Smooth muscle cell of bladder (primary cell): ENCODE measurements at places on chromosomes 1 and 21. TPM values are rescaled to one million over a fixed set of nuclear protein-coding genes. Genes with fewer than 3 reads are reported as not detected.

The CA6 gene
- not detected in 2 replicates for total RNA-seq

The FUCA1 gene
- 5.6 and 9.0 TPM in 2 replicates for total RNA-seq

The RNU1-3 gene
- total RNA-seq = 3,030 and 4,050 TPM in 2 replicates

The SERTAD4 gene
- total RNA-seq = 0.43 and 0.46 TPM in 2 replicates

The NR1I3 gene
- not detected in 2 replicates for total RNA-seq

The DDR2 gene
- 131 and 155 TPM in 2 replicates for total RNA-seq

The C8A gene
- total RNA-seq = not detected in 2 replicates

The F13B gene
- not detected in 2 replicates for total RNA-seq

The RXFP4 gene
- not detected in 2 replicates for total RNA-seq

The SPTA1 gene
- total RNA-seq = 0.14 and 0.18 TPM in 2 replicates

The CDK18 gene
- total RNA-seq = under 0.01 and 0.55 TPM in 2 replicates

The CLCA1 gene
- under 0.01 TPM in 1 of 2 replicates, not detected in the other for total RNA-seq

The CFHR3 gene
- total RNA-seq = not detected in 2 replicates

The FCRLA gene
- total RNA-seq = 0.37 and 0.71 TPM in 2 replicates

The PYCR2 gene
- 27.4 and 30.4 TPM in 2 replicates for total RNA-seq

The DFFA gene
- 31.6 and 37.6 TPM in 2 replicates for total RNA-seq

The HJV gene
- total RNA-seq = not detected in 2 replicates

The PAQR6 gene
- 0.14 and 0.28 TPM in 2 replicates for total RNA-seq

The MRPL20 gene
- 95.4 and 96.7 TPM in 2 replicates for total RNA-seq

The AKR7A3 gene
- 0.14 and 0.37 TPM in 2 replicates for total RNA-seq

The A3GALT2 gene
- not detected in 2 replicates for total RNA-seq

The CR1L gene
- total RNA-seq = not detected in 2 replicates

The OR2L3 gene
- not detected in 2 replicates for total RNA-seq

The LHX8 gene
- 1.00 TPM in 1 of 2 replicates, not detected in the other for total RNA-seq

The DPYD gene
- 66.0 and 85.5 TPM in 2 replicates for total RNA-seq

The KRTAP26-1 gene
- not detected in 2 replicates for total RNA-seq

The TNNT2 gene
- total RNA-seq = under 0.01 and 0.09 TPM in 2 replicates

The HRNR gene
- total RNA-seq = under 0.01 TPM in 2 replicates

The ABCB10 gene
- total RNA-seq = 11.0 and 12.3 TPM in 2 replicates

The ECM1 gene
- total RNA-seq = 6.3 and 7.8 TPM in 2 replicates

The SPRR2B gene
- not detected in 2 replicates for total RNA-seq

The BARHL2 gene
- not detected in 2 replicates for total RNA-seq

The SLC44A5 gene
- total RNA-seq = 0.09 and 0.14 TPM in 2 replicates
